ENCODE measurements at places on chromosomes 12 and 14. TPM values are rescaled to one million over a fixed set of nuclear protein-coding genes. Genes with fewer than 3 reads are reported as not detected.

DNA sequence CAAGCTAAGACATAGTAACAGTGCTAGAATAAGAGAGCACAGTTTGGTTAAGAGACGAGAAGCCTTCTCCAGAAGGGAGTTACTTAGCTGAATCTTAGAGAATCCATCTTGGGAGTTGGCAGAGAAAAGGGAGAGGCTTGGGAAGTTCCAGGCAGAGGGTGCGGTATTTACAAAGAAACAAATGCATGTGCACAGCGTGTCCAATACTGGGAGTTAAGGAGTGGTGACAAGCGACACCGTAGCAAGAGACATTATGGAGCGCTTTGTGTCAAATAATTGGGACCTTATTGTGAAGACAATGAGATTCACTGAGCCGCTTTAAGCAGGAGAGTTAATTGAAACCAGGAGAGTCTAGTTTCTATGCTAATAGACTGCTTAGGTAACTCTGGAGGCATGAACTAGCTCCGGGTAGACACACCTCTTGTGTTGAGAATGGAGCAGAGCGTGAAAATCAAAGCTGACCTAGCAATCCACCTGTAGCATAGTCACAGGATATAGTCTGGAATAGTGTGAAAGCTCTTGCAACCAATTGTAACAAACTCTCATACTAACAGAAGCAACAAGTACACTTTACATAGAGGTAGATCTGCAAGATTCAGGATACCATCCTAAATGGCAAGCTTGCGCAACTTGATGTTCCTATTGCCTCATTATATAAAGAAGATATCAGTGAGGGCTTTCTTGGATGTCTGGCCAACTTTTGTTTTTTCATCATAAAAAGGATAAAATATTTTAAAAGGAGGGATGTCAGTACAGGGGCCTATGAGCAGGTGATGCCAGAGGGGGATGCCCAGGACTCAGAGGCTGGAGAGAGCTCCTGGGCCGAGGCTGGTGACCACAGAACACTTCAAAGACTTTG, 5.3 kb downstream of the ALDH1L2 start:
- DNase-seq, result no peak

DNA sequence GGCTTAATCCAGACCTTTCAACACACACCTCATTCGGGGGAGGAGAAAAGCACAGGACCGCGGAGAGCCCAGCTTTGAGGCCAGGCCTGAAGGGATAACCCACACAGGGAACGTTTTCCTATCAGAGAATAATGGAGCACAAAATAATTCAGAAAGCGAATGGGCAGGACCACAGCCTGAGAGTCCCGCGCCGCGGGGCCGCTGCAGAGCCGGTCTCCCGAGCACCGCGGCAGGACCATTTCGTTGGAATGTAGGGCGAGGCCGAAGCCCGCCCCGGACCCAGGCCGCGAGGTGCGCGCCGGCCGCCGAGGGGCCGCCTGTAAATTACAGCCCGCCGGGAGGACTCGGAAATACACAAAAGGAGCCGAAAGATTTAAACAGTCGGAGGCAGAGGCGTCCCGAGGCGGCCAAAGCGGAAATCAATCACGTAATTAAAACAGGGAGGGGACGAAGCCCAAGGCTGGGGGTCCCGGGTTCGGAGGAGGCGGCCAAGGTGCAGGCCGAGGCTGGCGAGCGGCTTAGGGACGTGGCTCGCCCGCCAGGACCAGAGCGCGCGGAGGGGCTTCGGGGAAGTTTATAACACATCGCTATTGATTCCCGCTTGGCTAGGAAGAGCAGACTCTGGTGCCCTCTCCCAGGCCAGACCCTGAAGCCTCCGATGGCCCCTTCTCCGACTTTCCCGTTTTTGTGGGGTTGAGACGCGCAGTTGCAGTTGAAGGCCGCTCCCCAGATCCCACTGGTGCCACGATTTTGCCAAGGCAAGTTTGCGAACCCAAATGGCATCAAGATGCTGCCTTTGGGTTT, 6.3 kb upstream of the HOXC4 start:
- no peak for DNase-seq

DNA sequence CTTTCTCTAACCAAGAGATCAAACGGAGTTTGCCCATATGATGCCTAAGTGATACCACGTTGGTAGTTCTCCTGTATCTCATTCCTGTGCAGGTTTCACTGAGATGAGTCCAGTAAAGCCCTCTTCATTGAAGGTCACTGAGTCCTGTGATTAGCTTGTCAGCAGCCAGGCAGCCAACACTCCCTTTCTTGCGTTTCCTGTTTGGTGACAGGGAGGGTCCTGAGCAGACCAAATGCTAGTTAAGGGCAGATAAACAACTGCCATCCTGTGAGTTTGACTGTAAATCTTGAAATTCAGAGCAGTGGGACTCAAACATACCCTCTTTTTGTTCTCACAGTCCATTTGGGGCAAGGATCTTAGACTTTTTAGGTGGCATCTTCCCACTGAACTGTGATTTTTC, 39.4 kb downstream of the ZNF641 start:
- DNase-seq, result peak; percentile 4

DNA sequence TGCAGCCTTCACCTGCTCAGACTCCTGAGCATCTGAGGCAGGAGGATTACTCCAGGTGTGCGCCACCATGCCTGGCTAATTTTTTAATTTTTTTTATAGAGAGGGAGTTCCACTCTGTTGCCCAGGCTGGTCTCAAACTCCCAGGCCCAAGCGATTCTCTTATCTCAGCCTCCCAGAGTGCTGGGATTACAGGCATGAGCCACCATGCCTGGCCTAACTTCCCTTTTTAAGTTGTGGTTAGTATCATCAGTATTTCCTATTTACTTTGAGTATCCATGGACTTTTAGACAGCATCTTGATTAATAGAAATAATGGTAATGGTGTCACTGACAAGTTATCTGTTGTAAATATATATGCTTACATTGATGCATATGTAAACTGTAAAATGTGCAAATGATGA, 116.9 kb downstream of the FGD4 start:
- DNase-seq, result no peak

- DNase-seq, result no peak
These were observed 377.1 kb upstream of the NOVA1 start for GRCh38 chr14:26974965-26975364.

Gene KRT71
- polyA plus RNA-seq, result not detected

DNA sequence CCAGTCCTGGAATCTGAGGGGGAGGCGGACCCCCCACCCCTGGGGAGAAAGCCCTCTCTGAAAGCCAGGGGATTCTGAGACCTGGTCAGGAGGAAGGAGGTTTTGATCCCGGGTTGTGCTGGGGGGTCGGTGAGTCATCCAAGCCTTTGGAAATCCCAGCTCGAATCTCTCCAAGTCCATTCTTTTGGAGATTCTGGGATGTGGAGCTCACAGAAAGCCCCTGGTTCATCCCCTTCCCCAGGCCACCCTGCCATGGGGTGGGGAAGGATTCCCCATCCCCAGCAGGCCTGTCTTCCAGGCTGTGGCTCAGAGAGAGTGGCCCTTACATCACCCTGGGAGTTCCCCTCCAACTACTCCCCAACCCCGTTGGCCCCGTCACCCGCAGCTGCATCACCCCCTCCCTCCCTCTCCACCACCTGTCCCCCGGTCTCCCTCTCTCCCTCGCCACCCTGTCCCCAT, 14.3 kb downstream of the EXOC3L4 start:
- DNase-seq, result no peak

DNA sequence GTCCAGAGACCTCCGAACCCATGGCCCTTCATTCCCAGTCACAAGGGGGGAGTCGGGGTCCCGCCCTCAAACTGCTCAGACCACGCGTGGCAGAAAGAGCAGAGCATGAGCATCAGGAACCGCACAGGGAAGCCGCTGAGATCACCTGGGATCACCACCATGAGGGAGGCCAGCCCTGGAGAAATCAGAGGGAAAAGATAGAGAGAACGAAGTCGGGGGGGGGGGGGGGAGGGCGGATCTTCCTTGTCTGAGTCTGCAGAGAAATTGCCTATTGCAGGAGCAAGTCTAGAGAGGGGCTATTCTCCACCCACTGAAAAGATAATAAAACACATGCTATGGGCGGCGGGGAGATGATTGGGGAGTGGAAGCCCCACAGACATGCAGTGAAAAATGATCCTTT, 884 bp upstream of the TMEM132C start:
- DNase-seq, result no peak

- DNase-seq, result no peak
These were observed 160.7 kb downstream of the CALM1 start for GRCh38 chr14:90557516-90557915.

DNA sequence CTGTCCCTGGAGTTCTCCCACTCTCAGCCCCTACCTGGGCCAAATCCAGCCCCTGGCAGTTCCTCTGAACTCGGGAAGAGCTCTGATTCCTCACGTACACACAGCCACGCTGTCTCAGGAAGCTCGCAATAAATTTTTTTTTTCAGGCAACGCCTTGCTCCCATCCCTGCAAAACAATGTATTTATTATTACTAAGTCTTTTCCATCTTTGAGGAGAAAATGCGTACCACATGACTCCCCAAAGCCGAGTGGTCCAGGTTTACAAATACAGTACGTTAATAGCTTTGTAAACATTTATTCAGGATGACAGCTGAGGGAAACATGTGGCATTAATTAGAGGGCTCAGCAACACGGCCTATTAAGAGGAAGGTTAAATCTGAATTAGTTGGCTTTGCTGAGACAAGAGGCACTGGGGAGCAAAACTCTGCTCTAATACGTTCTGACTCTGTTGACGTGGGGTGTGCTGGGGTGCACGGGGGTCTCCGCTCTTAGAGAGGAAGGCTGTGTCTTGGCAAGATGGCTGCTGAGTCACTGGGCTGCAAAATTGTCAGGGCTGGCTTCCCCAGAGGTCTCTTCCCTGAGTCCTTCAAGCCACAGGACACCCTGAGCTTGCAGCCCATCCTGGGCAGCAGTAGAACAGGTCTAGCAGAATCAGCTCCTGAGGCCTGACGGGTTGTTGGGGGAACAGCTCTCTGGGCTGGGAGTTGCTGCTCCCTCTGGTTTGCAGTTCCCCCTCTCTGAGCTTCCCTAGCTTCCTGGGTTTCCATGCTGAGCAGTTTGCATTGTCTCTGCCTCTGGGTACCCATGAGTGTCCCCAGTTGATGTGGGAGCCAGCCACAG, 185.2 kb upstream of the TBX3 start:
- no peak for DNase-seq

Gene CDKN3
- 22.4 TPM for polyA plus RNA-seq

- DNase-seq, result no peak
These were observed 2.6 kb downstream of the TSPAN8 start for GRCh38 chr12:71155225-71155624.

DNA sequence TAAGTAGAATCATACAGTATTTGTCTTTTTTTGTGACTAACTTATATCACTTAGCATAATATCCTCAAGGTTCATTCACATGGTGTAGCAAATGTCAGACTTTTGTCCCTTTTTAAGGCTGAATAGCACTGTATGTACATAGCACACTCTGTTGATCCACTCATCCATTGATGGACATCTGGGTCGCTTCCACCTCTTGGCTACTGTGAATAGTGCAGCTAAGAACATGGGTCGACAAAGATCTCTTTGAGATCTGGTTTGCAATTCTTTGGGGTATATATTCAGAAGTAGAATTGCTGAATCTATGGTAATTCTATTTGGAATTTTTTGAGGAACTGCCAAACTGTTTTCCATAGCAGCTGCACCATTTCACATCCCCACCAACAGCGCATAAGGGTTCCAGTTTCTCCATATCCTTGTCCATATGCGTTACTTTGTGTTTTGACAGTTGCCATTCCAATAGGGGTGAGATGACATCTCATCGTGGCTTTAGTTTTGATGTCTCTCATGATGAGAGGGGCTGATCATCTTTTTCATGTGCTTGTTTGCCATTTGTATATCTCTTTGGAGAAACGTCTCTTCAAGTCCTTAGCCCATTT, 73.9 kb downstream of the GLRX5 start:
- DNase-seq, result no peak

GRCh38 chr12:6430124-6430989, 14.4 kb upstream of the CD27 start:
- DNase-seq, result peak; percentile 69

Gene KLRC4
- not detected for polyA plus RNA-seq
